Muscle of arm (tissue), 14 donors: ENCODE measurements at places on chromosomes 3 and 15. TPM values are rescaled to one million over a fixed set of nuclear protein-coding genes. Genes with fewer than 3 reads are reported as not detected.

GRCh38 chr3:14451844-14452739 is 49.7 kb downstream of the SLC6A6 start:
- peak; percentile 76 for DNase-seq

DNA sequence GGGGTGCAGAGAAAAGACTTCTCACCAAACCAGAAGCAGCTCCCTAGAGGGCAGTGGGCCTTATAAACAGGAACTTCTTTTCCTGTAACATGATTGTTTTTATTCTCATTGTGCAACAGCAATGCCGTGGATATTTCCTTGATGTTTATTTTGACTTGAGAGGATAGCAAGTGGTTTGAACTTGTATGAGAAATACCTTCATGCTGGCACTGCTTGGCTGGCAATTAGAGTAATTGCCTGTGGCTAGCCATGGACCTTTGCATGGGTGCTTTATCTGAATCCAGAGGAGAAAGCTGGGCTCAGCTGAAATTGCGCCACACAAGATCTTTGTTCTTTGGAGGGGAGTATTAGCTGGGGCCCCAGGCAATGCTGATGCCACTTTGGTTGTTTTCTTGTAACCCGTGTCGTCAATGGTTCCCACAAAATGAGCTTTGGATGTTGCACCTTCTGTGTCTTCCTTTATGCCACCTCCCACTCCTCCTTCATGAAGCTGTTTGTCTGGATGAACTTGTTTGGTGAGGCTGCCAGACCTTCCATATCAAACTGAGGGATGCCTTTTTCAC is 37.9 kb downstream of the CMTM8 start:
- no peak for DNase-seq

The GADL1 gene
- polyA plus RNA-seq = 6.7 TPM

GRCh38 chr15:82315519-82316246 is 33.6 kb downstream of the GOLGA6L10 start:
- DNase-seq = no peak

- DNase-seq = no peak
Observed at GRCh38 chr3:11547498-11547897, 96.2 kb downstream of the VGLL4 start.

GRCh38 chr15:66848686-66849392 is 146.8 kb downstream of the SMAD6 start:
- DNase-seq = no peak
